ENCODE measurements at places on chromosomes 11 and 22.

DNA sequence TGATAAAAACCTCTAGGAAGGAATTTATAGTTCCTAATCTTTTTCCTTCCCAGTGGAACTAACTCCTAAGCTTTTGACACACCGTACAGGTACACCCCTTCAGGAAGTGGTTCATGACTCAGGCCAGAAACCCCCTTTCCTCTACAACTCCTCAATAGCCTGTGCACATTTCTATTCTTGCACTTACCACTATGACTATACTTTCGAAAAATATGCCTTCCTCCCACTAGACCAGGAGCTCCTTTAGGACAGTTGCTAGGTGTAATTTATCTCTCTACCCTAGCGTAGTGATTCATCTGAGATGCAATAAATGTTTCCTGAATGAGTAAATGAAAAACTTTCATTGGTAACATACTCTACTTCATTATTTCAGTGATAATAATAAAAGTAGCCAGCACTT lies 14.5 kb downstream of the MAP6 start:
- no peak for DNase-seq

DNA sequence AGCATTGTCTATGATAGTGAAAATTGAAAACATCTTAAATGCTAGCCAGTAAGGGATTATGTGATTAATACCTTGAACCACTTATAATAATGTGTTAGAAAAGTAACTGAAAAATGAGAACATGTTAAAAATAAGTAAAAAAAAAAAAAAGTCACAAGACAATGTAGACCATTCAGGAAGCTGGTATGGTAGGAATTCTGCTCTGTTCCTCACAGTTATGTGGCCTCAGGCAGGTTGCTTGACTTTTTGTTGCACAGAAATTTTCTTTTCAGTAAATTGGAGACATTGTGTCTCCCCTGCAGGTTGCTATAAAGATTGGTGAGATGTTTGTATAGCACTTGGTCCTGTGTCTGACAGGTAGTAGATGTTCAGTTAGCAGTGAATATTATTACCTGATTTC lies 17.3 kb upstream of the PLET1 start:
- DNase-seq = no peak

DNA sequence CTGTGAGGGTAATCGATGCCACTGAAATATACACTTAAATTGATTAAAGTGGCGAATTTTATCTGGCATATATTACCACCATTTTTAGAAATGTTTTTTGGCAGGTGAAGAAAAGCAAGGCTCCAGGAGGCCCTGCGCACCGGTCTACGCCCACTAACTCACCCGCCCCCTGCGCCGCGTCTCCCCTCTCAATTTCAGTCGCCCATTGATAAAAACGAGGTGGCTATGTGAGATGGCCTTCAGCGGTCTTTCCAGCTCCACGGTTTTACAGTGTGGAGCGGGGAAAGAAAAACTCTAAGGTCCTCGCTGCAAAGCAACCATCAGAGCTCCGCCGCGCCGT lies 602 bp upstream of the AQP11 start:
- DNase-seq = no peak

DNA sequence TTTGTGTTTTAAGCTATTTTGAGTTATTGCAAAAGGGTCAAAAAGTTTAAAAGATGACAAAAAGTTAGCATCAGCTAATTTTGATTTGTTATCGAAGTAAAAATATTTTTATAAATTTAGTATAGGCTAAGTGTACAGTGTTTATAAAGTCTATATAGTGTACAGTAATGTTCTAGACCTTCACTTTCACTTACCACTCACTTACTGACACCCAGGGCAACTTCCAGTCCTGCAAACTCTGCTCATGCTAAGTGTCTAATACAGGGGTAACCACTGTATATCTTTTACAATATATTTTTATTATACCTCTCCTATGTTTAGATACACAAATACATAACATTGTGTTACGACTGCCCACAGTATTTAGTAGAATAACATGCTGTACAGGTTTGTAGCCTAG lies 59.7 kb downstream of the PDGFD start:
- DNase-seq = no peak

DNA sequence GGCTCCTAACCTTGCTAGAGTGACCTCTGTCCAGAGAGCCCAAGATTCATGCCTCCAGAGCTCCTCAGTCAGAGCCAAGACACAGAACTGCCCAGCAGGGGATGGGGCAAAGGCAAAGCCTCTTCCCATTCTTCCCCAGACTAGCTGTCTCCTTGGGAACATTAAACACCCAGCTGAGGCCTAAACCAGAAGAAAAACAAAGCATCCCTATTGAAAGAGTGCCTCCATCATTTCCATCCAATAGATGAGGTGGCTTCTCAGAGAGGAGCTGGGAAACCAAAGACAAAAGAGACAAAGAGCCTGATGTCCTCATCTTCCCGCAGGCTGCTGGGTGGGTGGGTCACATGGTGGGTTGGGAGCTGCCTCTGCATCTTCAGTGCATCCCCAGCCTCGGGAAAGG lies 37.4 kb downstream of the COMMD9 start:
- DNase-seq = no peak

DNA sequence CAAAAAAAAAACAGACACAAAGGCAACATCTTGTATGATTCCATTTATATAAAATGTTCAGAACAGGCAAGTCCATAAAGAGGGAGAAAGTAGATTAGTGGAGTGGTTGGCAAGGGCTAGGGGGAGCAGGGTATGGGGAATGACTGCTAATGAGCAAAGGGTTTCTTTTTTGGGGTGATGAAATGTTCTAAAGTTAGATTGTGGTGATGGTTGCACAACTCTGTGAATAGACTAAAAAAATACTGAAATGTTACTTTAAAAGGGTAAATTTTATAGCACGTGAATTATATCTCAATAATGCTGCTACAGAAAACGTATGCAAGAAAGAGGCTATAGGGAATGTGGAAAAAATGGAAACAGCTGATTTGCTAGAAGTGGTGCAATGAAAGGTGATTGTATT lies 155.1 kb downstream of the TENM4 start:
- DNase-seq = no peak

GRCh38 chr11:117225553-117226170 lies 6.2 kb downstream of the PCSK7 start:
- no peak for DNase-seq

DNA sequence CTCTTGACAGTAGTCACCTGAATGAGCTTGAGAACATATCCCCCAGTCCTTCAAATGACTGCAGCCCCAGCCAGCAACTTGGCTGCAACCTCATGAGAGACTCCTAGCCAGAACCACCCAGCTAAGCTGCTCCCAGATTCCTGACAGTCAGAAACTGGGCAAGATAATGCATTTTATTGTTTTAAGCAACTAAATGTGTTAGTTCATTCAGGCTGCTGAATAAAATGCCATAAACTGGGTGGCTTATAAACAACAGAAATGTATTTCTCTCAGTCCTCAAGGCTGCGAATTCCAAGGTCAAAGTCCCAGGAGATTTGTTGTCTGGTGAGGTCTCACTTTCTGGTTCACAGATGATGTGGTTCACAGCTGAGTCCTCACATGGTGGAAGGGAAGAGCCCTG lies 5.8 kb upstream of the PAMR1 start:
- DNase-seq = no peak

GRCh38 chr11:58188770-58189169 lies at the start of gene OR9Q2:
Gene OR9Q2 (plus strand): TSS chr11:58189070. CDS start chr11:58190491, 1,421 bp downstream.
- no peak for DNase-seq

- DNase-seq = no peak
Measured at GRCh38 chr11:5923427-5923776, 18.6 kb upstream of the OR56A3 start.

DNA sequence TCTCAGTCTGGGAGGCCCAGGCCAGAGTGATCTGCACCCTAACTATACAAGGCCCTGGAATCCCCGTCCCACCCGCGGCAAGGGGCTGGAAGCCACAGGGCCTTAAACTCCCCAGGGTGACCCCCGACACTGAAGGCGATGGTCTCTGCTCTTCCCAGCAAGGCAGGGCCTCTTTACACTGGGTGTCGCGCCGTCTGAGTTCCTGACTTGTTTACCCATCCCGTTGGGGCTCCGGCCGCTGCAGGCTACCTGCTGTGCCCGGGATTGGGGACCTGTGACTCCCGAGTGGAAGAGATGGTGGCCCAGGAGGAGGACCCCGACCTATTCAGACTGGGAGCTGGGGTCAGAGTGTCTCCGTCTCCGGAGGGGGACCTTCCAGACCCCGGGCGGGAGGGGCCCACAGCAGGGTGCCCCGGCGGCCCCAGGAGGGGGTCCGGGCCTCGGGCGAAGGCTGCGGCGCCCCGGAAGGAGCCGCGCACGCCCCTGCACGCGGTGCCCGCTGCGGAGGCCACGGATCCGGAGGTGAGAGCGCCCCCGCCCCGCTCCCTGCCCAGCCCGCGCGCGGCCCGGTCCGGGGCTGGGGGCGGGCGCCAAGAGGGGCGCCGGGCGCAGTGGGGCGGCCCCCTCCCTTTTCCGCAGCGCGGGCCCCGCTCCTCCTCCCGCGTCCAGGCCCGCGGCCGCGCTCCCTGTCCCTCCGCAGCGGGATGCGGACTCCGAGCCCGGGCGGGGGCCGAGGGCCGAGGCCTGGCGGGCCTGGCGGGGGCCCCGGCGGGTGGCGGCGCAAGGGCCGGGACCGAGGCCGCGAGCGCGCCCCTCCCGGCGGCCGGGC lies 560 bp upstream of the MPPED1 start:
- no peak for DNase-seq

GRCh38 chr22:46139895-46140350 lies 10.4 kb upstream of the PPARA start:
- no peak for DNase-seq

Data from ACHN (cell line).